ENCODE measurements at places on chromosomes 2 and 18.

DNA sequence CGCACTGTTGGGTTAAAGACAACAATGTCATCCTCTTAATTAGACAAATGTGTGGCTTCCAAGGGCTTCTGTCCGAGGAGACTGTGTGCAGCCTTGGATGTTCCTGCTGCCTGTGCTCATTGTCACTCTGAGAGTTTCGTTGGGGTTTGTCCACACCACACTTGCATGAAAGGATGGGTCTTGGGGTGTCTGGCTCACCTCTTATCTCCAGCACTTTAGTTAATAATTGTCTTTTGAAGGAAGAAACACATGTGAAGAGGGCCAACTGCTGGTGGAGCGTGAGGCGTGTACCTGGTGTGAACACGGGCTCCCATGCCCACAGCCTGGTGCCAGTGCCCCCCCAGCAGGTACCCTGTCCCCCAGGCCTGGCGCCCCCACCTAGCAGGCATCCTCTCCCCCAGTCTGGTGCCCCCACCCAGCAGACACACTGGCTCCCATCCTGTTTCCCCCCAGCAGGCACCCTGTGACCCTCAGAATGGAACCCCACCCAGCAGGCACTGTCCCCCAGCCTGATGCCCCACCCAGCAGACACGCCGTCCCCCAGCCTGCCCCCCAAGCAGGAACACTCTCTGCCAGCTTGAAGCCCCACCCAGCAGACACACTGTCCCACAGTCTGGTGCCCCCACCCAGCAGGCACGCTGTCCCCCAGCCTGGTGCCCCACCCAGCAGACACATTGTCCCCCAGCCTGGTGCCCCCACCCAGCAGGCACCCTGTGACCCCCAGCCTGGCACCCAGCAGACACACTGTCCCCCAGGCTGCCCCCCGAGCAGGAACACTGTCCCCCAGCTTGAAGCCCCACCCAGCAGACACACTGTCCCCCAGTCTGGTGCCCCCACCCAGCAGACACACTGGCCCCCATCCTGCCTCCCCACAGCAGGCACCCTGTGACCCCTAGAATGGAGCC, 96.3 kb upstream of the TMEM18 start:
- no peak for DNase-seq

DNA sequence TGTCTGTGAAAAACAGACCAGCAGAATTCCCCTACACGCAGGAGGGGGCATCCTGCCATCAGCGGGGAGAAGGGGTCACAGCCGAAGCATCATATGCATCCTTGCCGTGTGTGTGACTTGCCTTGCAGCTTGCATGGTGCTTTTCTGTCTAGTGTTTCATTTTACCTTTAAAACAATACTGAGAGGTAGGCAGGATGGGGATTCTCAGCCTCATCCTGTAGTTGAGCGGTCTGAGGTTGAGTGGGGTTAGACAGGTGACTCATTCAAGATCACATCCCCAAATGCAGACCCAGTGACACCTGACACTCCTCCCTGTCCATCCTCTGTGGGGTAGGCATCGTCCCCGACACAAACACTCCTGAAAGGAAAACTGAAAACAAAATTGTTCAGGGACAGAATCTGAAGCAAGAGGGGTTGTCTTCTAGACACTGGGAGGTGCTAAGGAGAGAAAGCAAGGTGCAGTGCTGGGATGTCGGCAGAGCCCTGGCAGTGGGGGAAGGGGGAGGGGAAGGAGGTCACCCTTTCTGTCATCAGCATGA, 7.9 kb downstream of the ARL4C start:
- no peak for DNase-seq

GRCh38 chr2:121810959-121811853, 55.8 kb downstream of the TSN start:
- peak; percentile 82 for DNase-seq

- DNase-seq = no peak
Measured at GRCh38 chr18:39586741-39587140, 2021.1 kb upstream of the CELF4 start.

DNA sequence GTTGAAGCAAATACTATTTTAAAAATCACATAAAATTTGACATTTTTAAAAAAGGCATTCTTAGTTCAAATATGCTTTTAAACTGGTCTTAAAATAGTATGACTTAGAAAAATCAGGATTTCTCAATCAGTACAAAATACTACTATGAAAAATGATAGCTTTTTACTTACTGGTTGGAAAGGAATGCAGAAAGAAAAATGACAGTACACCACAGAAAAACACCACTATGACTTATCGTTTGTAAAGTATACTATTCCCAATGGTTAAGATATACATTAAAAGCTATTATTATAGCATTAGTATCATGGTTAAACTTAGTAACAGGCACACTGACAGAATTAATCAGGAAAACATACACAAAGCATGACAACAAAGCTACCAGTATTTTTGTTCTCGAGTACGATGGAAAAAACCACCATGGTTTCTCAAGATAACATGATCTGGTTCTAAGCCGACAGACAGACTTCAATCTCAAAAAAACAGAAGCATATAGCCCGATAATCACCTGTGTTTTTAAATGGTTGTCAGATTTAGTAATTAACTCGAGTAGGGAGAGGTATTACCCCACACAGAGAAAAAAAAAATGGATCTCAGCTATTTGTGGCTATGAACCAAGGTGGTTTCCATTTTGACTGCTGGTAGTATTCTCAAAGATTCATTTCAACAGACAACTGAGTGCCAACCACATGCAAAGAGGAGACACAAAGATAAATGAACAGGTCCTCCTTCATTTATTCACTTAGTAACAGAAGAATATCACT, 39.1 kb downstream of the CUL3 start:
- peak; percentile 78 for DNase-seq

DNA sequence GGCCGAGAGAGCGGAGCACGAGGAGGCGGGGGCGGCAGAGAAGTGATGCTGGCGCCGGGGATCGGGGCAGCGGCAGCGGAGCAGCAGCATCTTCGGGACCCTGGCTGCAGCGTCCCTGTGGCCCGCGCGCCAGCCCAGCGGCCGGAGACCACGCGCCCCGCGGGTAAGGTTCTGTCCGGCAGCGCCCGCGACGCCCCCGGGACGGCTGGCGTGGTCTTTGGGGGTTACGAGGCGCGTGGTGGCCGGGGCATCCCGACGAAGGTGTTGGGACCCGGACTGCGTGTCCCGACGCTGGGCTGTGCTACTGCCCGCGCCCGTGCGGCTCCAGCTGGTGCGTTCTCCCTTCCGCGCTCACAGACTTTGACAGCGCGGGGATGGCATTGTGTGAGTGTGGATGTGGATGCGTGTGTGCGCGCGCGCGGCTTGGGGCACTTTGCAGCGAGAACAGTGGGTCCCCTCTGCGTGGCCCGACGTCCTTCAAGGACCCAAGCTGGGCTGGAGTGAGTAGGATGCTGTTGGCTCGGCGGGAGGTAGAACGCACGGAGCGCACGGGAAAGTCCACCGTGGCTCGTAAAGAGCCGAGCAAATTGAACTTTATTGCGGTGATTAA, 405.0 kb downstream of the XIRP2 start:
- peak; percentile 62 for DNase-seq

DNA sequence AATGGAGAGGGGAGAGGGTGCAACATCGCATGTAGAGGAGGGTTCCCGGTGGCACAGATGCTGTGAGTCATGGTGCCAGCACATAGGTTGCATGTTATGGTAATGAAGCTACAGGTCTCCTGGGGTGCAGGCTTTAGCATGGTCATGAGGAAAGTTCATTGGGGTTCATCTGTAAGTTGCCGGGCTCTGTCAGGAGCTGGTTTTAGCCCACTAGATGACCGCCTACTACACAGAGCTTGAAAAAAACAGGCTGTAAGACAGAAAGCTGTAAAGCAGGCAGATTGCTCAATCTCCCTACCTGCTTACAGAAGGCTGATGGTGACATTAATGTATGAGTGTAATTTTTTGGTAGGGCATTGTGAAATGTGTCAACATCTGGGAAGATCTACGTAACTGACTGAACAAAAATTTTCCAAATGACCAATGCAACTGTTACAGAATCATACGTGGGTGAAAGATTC, 23.9 kb downstream of the DYSF start:
- no peak for DNase-seq

DNA sequence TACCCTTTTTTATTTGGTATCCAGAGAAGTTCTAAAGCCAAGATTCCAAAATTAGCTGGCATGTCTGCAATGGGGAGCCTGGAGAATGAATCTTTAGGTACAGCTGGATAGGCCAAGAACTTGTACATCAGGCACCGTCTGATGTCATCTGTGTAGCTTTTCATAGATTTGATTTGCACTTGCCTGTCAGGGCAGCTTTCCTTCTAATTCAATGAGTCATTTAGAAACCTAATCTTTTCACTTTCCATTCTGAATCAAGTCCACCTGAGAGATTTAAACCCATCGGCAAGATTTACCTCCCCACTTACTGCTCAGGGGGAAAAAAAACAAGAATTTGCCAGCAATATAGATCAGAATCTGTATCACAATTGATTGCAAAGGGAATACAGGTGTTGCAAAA, 60.9 kb upstream of the ACAA2 start:
- DNase-seq = no peak

DNA sequence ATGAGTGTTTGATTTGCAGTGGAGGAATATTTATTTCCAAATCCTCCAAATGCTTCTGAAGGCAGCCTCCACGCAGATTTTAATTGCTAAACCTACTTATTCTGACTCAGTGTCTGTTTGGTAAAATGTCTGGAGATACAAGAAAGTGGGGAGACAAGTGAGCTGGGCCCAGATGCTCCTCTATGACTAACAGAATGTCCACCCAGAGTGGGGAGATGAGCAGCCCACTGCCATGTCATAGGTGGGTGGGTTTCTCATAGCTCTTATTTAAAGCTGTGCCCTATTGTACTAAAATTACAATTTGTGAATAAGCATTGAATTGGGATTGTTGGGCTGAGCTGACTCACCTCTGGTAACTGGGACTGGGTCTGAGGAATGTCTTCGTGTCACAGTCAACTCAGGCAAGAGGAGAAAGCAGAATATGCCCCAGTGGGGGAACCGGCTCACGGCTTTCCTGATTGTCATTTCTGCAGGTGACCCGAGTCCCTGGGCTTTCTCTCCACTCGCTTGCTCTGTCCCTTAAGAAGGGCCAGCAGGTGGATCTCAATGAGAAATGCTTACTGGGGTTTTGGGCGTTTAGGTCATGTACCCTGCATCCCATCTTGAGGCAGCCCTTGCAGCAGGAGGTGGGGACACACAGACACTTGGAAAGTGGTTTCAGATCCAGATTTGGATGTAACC, 116.3 kb upstream of the SPRED2 start:
- no peak for DNase-seq

- DNase-seq = no peak
Measured at GRCh38 chr2:197297772-197298318, 12.7 kb downstream of the ANKRD44 start.

GRCh38 chr2:86393521-86394491, 47.4 kb upstream of the KDM3A start:
- DNase-seq = peak; percentile 17

DNA sequence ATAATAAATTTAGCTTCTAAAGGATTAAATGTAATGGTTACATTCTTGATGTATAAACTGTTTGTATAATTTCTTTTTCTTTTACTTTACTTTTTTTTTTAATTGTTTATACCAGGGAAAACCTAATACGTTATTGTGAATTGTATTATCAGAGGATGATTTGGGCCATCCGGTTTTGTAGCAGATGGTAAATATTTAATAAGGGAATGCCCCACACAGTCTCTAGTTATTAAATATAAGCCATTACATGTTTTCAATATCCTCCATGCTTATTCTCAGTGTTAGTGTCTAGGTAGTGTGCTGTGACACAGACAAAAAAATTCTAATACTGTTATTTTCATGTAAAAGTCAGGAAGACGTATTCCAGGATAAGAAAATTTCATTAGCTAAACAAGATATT, 553.9 kb downstream of the ZNF804A start:
- no peak for DNase-seq

- no peak for DNase-seq
Measured at GRCh38 chr2:239293775-239294430, 106.9 kb downstream of the HDAC4 start.

DNA sequence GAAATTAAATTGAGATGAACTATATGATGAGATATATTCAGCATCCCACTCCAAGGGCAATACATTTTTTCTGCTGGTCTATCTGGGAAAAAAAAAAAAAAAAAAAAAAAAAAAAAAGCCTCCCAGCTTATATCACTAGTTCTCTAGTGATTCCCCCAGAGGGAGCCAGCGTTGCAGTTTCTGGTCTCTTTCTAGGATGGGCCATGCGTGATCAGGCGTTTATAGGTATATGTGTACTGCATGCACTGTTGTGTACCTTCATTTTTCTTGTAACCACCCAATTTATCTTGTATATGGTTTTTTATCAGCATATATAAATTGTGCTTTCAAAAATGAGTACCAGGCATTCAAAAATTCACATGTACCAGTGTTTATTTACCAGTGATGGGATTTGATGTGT, 35.1 kb downstream of the DCDC2C start:
- peak; percentile 10 for DNase-seq

GRCh38 chr2:141654311-141654710, 476.5 kb downstream of the LRP1B start:
- no peak for DNase-seq

GRCh38 chr2:83364264-83364663, 1094.8 kb downstream of the SUCLG1 start:
- DNase-seq = peak; percentile 74

- DNase-seq = no peak
Measured at GRCh38 chr18:71040161-71040560, 751.3 kb downstream of the SOCS6 start.

DNA sequence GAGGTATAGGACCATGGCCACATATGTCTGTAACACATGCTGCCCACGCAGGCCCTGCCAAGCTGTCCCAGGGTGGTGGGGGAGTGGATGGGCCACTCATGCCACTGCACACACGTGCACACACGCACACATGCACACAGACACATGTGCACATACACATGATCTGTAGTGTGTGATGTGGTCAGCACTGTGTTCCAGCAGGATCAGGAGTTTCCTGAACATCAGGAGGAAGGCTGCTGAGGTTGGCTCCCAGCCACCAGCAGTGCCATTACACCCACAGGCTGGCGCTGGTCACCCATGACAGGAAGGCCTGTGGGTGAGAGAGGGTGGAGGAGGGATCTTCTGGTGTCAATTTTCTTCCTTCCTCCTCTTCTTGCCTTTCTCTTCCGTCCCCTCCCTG, 44.7 kb downstream of the POMC start:
- no peak for DNase-seq

DNA sequence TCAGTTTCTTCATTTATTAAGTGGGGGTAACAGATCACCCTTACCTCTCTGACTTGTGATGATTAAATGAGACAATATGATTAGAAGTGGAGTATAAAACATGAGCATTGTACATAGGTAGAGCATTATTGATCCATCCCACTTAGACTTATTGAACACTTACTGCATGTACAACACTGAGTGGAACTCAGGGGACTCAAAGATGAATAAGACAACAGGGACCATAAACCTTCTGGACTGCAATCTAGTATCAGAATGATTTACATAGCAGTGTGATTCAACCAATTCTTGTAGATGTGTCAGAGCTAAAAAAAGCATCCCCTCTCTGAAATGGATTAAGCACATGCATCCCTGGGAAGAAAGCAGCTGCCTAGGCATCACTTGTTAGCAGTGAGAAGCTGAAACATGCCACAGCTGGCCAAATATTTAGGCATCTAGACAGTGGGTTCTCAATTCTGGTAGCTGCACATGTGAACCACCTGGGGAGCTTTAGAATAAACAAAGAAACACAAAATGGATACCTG, 111.5 kb downstream of the CYRIA start:
- no peak for DNase-seq

All from adipocyte (in vitro differentiated cells).